ENCODE measurements at places on chromosomes 7 and 10.

DNA sequence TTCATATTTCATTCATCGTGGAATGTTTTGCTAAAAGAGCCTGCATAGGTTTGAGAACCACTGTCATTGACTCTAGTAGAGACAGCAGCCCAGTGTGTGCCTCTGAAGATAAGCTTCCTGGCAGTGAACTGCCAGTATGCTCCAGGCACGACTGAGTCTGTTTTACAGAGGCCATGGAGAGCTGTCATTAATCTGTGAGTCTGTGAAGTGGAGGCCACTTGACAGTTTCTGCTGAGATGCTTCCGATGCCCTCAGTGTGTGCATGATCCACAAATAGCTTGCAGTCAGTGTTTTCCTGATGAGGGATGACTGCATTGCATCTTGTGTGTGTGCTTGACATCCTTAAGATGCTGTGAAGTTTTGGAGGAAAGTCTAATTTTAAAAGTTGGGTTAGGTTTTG, 162.2 kb downstream of the PFKFB3 start:
- no peak overlapping the region for H3K27ac ChIP-seq
- DNase-seq = no peak
- peaks cover 5% of the 10 kb centered on the region for H3K4me1 ChIP-seq
- no peaks in the 10 kb centered on the region for H3K36me3 ChIP-seq
- no peaks in the 10 kb centered on the region for H3K27me3 ChIP-seq

DNA sequence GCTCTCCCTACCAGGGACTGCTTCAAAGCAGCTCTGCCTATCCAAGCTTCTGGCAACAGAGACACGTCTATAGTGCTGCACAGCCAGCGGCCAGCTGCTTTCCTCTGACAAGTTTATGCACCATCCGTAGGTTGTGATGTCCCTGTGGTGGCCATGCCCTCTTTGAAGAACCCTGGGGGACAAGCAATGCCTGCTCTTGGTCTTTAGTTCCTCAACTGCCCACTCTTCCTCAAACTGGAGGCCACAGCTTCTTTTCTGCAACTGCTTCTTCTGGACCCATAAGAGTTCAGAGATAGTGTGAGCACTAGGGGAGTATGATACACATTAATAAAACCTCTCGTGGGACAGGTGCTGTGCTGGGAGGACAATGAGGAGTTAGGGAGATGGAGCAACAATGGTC, 164.9 kb downstream of the ELMO1 start:
- H3K27ac ChIP-seq = no peak overlapping the region
- no peaks in the 10 kb centered on the region for H3K27me3 ChIP-seq
- peaks cover 12% of the 10 kb centered on the region for H3K4me1 ChIP-seq

- no peaks in the 10 kb centered on the region for H3K27me3 ChIP-seq
- no peak overlapping the region for H3K4me3 ChIP-seq
- no peaks in the 10 kb centered on the region for H3K36me3 ChIP-seq
- no peaks in the 10 kb centered on the region for H3K4me1 ChIP-seq
- no peak for DNase-seq
Measured at GRCh38 chr7:145263886-145264285, 428.0 kb upstream of the TPK1 start.

GRCh38 chr7:33831389-33832141, 73.8 kb upstream of the BMPER start:
- H3K27me3 ChIP-seq = no peaks in the 10 kb centered on the region
- H3K36me3 ChIP-seq = no peaks in the 10 kb centered on the region
- no peak overlapping the region for H3K27ac ChIP-seq
- H3K4me3 ChIP-seq = no peak overlapping the region
- DNase-seq = no peak
